ENCODE measurements at places on chromosomes 7 and 10.

- DNase-seq = no peak
Observed at GRCh38 chr10:17344206-17344605, 110.2 kb downstream of the ST8SIA6 start.

GRCh38 chr7:130940907-130941306 is 206.9 kb upstream of the KLF14 start:
- DNase-seq = no peak

- no peak for DNase-seq
Observed at GRCh38 chr10:73800560-73801252, 10.7 kb downstream of the NDST2 start.

DNA sequence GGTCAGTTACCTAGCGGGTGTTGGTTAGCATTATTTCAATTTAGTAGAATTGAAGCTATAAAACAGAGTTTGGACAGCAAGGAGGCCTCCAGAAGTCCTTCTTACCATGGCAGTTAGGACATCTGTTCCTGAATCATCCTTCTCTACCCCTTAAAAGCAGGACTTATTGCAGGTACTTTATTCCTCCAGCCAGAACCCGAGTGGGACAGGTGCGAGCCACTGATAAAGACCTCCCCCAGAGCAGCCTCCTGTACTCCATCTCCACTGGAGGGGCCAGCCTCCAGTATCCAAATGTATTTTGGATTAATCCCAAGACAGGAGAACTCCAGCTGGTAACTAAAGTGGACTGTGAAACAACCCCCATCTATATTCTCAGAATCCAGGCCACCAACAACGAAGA is 54.6 kb downstream of the CDHR3 start:
- no peak for DNase-seq

- DNase-seq = peak; percentile 39
Observed at GRCh38 chr7:37208528-37208927, 240.1 kb downstream of the ELMO1 start.

DNA sequence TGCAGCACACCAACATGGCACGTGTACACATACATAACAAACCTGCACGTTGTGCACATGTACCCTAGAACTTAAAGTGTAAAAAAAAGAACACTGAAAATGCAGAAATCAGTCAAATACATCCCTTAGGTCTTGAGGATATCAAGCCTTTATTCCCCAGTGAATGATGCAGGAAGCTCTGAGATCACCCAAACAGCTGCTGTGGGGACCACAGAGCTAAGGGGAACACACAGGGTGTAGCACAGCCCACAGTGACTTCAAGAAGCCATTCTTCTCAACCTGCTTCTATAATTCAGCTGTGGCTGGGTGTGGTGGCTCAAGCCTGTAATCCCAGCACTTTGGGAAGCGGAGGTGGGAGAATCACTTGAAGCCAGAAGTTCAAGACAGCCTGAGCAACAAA is 314.9 kb downstream of the CALN1 start:
- no peak for DNase-seq

DNA sequence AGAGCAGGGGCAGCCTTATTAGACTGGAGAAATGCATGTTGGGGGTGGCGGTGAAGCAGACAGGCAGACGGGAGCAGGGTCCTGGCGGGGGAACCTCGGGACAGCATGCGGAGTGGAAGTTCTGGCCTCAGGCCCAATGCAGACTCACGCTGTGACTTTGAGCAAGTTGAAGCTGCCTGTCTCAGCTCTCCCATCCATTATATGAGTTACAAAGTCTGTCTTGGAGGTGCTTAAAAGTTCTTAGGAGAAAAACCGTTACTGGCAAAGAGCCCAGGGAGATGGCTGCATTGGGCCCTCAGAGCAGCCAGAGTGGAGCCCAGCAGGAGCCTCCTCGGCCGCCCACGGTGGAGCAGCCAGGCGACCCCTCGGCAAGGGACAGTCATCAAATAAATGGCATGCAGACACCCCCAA is 509.5 kb downstream of the PLXNA4 start:
- DNase-seq = peak; percentile 14

GRCh38 chr7:148609045-148609725 is 18.6 kb downstream of the C7orf33 start:
- DNase-seq = no peak

GRCh38 chr10:90964781-90965465 is 44.0 kb upstream of the ANKRD1 start:
- no peak for DNase-seq

GRCh38 chr7:1939434-1940401 is 269.6 kb downstream of the ELFN1 start:
- no peak for DNase-seq

- no peak for DNase-seq
Observed at GRCh38 chr7:159096736-159097581, 47.7 kb downstream of the VIPR2 start.

DNA sequence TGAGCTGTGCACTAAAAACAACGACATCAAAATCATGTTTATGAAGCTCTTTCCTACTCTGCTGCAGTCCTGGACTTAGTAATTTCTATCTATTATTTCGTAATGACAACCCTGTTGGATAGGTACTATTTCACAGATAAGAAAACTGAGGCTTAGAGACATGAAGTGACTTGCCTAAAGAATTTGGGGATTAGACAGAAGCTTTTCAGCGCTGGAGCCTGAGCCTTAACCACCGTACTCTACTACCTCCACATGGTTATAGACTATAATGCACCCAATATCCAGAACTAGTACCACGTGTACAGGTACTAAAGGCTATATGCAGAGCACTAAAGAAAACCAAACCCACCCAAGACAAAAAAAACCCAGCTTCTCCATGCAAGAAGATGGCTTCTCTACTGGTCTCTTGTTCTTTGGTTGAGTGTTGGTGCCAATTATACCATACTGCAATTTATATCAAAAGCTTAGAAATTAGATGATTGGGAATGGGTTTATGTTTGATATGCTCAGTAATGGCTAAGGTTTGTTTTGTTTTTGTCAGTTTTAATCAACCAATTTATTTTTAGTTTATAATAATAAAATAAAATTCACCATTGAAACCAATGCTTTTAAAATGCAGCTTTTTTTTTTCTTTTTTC is 6.5 kb upstream of the SNX10 start:
- no peak for DNase-seq

All from substantia nigra (tissue), 51 donors.